ENCODE measurements at places on chromosomes 6 and 20.

GRCh38 chr20:23160536-23161243 is 74.6 kb upstream of the CD93 start:
- DNase-seq: no peak

GRCh38 chr6:148466158-148466557 is 123.5 kb downstream of the SASH1 start:
- DNase-seq: no peak

- DNase-seq: no peak
These were observed 15.6 kb upstream of the MAPRE1 start for GRCh38 chr20:32804022-32804715.

- no peak for DNase-seq
These were observed 33.0 kb downstream of the RRBP1 start for GRCh38 chr20:17648791-17649730.

- no peak for DNase-seq
These were observed 26.5 kb upstream of the ZBTB22 start for GRCh38 chr6:33343953-33344611.

DNA sequence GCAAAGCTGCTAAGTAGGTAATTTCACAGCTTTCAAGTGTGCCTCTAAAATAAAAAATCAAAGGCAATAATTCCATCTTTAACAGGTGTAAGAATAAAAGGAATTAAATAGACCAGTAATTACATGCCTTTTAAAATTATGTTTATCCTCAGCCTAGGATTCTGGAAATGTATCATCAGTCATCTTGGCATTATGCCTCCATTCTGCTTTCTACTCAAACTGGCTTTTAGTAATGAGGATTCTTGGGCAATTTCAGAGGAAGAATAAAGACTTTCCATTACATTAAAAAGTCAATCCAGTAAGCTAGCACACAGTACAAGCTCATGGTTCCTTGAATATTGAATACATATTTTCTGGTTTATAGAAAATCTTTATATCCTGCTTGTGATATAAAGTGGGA is 44.7 kb downstream of the GSTA2 start:
- DNase-seq: no peak

DNA sequence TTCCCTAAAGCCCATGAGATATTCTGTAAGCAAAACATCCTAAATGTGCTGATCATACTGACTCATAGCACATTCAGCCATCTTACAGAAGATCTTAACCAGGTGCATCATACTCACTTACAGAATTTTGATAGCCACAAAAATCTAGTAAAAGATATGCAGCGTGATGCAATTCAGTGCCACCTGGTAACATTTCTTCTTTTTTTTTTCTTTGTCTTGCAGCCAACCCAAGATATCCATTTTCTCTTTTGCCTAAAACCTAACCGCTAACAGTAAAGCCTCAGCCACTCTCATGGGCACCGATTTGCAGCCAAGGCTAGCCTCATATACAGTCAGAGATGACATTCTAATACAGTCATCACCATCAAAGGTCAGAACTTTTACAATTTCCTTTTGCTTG is 293.3 kb downstream of the HACE1 start:
- DNase-seq: no peak

- DNase-seq: no peak
These were observed 2.5 kb upstream of the FKBP5 start for GRCh38 chr6:35691027-35691824.

GRCh38 chr20:38620441-38620840 is 18.8 kb downstream of the ARHGAP40 start:
- no peak for DNase-seq

- DNase-seq: no peak
These were observed 27.9 kb downstream of the TAF11 start for GRCh38 chr6:34859951-34860350.

DNA sequence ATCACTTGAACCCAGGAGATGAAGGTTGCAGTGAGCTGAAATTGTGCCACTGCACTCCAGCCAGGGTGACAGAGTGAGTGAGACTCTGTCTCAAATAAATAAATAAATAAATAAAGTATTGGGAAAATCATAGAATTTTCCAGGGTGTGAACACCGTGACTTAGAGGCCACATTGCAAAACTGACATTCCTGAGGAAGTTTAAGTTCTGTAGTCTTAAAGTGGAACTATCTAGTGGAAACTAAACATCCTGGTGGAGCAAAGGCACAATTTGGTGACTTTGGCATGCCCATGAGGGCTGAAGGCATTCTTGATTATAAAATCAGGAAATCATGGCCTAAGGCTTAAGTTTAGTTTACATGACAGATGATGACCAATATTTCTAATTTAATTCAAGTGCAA is 32.7 kb upstream of the MCM3 start:
- no peak for DNase-seq

Measured in fibroblast of skin of left quadriceps (primary cell).